T-helper 2 cell (primary cell): ENCODE measurements at places on chromosomes 5 and 9.

GRCh38 chr9:115855458-115856133, 298.0 kb upstream of the PAPPA start:
- no peak for DNase-seq

- no peak for DNase-seq
Measured at GRCh38 chr9:109068764-109069163, 51.0 kb downstream of the TMEM245 start.

DNA sequence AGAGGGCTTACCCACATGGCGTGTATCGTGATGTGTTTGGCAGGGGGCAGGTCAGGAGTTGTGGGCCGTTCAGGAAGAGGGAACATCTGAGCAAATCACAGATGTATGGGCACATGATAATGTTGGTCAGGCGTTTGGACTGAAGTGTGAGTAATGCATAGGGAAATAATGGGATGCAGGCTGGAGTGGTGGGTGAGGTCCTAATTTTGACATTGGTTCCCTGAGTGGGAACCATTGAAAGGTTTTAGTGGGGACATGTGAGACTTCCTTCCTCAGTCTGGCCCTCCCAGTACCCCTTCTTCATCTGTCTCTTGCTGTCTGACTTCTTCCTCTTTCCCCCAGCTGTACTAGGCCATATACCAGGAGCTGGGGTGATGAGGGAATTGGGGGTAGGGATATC, 7.6 kb downstream of the OTULIN start:
- no peak for DNase-seq

GRCh38 chr5:37717613-37718431, 122.0 kb downstream of the GDNF start:
- no peak for DNase-seq

DNA sequence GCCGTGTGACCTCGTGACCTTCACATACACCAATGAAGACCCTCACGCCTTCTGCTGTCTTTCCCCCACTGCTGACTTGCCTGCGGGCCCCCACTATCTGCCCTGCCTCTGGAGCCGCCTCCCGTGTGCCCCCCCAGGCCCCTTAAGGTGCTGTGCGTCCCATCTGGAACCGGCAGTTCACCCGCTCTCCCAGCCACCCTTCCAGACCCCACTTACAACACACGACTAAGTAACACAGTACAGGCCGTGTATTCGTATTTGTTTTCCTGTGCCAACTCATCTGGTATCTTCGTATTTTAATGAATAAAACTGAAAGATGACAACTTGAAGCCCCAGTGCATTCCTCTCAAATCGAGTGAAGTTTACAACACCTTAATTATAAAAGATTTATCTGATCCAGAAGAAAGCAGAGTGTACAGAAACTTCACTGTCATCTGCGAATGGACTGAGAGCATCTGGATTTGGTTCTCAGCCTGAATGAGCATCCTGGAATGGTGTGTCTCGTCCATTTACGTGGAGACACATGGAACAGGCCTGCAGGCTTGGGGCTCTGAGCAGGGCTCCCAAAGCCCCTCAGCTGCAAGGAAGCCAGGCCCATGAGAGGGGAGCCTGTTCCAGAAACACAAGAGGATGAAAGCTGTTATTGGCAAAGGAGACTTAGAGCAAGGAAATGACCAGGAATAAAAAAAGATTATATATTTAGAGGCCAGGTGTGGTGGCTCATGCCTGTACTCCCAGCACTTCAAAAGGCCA, 21.9 kb upstream of the TERT start:
- DNase-seq: no peak

- DNase-seq: no peak
Measured at GRCh38 chr5:119274030-119274766, 81.6 kb upstream of the TNFAIP8 start.

- DNase-seq: peak; percentile 23
Measured at GRCh38 chr5:108728566-108729241, 19.0 kb upstream of the FER start.

GRCh38 chr5:81750308-81751008, 439 bp downstream of the SSBP2 start:
- no peak for DNase-seq

- no peak for DNase-seq
Measured at GRCh38 chr9:108182950-108183381, 672.8 kb downstream of the ACTL7B start.

DNA sequence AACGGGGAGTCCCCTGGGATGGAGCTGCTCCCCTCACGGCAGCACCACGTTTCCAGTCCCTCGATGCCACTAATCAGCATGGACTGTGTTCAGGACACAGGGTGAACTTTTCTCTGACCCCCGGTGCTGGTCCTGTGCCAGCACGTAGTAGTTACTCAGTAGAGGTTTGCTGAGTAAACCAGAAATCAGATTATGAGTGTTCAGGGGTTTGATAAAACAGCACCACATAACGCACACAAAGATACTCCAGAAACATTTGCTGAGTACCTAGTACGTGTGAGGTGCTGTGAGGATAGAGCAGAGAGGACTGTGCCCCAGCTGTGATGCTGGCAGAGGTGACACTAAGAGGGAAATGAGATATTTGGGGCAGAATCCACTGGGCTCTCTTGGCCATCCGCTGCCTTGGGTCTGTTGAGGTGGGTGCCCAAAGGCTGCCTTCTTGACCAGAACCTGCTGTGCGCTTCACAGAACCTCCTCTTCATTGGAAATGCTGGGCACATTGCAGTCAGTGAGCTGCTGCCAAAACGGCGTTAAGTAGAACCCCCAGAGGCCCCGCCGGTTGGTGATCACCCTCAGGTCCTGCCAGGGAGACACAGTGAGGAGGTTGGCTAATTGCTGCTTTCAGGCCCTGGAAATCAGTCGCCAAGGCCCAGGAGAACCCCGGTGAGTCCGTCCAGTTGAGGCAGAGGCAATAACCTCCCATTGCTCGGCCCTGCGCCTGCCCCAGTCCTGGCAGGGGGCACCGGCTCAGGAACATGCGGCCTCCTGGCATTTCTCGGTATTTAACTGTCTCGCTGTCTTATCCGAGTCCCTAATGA, 49.4 kb downstream of the NEURL1B start:
- DNase-seq: no peak

DNA sequence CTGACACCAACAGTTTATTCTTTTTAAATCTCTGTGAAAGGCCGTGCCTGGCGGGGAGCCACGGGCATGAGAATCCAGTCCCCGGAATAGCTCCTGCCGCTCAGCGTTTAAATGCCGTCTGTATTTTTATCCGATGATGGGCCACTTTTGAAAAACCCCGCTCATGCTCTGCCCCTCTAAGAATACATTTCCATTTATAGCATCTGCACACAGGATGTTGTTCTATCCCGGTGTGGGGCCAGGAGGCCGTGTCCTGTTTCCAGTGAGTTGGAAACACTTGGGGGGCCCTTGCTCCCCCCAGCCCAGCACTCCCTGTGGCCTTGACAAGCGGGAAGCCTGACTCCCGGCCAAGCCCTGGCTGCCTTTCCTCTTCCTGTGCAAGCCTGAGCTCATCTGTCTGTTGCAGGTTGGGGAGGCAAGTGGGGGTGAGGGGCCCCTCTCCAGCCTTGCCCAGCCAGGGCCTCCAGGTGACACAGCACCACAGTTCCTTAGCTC, 39.0 kb downstream of the ERGIC1 start:
- DNase-seq: no peak

- no peak for DNase-seq
Measured at GRCh38 chr5:109053995-109054417, 306.3 kb downstream of the FER start.

DNA sequence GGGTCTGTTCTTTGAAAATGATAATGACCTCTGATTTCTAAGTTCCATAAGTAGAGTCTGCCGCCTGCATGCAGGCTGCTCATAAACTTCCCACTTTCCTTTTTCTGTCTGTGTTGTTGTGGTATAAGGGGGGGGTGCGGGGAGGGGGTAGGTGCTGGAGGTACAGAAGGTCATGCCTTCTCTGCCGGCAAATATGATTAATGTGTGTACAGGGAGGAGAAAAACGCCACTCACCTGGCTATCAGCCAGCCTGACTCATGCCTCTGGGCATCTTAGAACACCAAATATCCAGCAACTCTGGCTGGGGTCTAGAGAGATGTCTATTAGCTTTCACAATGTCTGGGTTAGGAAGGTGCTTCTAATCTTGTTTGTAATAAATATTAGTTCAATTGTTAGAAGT, 128.3 kb downstream of the EFNA5 start:
- DNase-seq: no peak

DNA sequence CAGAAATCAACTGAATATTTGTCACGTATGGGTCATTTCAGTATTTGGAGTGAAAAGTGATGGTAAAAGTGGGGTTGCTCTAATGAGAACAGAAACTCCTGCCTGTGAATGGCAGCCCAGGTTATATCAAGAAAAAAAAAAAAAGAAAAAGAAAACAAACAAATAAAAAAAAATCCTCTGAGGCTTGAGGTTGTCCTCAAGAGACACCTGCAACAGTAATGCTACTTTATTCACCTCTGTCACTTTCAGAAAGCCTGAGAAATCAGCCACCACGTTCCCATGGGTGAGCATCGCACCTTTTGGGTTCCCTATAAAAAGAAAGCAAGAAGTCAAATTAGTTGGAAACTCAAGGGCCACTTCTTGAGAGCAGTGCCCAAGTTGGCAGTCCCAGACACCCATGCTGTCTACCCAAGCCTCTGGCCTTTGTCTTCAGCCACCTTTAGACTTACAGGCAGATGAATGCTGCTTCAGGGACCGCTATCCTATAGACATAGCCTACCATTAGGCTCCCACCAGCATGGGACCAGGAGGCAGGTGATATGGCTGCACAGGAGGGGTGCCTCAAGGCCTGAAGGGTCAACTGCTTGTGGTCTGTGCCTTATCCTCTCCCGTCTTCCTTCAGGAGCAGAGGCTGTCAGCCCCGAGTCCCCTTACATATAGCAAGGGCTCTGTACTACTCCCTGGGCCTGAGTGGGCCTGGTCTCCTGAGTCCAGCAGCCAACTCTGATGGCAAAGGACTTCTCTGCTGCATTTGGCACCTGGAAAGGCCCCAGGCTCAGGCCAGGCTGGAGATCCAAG, 31.1 kb upstream of the MEIKIN start:
- DNase-seq: no peak

- peak; percentile 76 for DNase-seq
Measured at GRCh38 chr5:180803181-180804128, 849 bp upstream of the MGAT1 start.

DNA sequence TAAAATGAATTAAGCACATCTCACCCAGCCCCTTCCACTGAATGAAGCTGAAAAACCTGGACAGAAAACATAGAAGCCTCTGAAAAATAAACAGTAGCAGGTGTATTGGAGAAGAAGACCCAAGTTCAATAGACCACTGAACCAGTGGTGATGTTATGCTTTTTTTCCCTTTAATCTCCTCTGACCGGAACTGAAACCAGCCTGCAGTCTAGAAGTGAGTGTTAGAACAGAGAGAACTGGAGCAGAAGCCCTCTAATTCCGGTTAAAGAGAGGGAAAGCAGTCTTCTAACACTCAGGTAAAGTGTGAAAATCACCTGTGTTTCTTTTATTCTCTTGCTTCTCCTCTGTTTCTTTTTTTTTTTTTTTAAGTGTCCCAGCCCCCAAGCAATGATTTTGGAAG, 83.5 kb upstream of the CCL21 start:
- no peak for DNase-seq

DNA sequence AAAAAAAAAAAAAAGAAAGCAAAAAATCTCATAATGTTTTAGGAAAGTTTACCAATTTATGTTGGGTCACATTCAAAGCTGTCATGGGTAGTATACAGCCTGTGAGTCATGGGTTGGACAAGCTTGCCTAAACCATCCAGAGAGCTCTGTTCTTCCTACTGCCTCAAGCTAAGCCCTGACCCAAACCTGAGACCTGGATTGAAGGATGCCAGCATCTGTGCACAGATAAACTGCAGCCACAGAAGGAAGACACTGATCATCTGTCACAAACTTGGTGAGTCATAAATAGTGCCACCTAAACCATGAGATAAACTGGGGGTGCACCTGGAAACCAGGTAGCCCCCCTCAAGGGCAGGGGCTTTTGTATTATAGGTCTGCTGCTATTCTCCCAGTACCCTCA, 31.0 kb downstream of the CSF2 start:
- DNase-seq: no peak

- DNase-seq: no peak
Measured at GRCh38 chr9:86359151-86359879, 5.1 kb upstream of the TUT7 start.

- no peak for DNase-seq
Measured at GRCh38 chr5:116456036-116456435, 118.6 kb downstream of the SEMA6A start.

DNA sequence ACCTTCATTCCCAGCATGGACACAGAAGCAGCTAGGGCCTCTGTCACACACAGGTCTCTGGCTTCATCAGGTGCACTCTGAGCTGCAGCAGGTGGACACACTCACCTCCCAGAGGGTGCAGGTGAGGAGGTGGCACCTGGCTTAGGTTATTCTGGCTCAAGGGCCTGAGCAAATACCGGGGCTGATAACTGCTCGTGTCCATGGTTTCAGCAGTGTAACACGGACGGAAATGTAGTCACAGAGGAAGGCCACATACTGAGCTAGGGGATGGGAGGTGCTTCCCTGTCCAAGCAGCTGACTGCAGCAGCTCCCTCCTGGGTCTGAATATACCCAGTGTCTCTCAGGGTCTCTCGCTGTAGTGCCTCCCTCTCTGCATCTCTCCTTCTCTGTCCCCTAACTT, 5.7 kb downstream of the PHF2 start:
- DNase-seq: no peak

- no peak for DNase-seq
Measured at GRCh38 chr9:107866711-107867311, 377.2 kb upstream of the KLF4 start.

DNA sequence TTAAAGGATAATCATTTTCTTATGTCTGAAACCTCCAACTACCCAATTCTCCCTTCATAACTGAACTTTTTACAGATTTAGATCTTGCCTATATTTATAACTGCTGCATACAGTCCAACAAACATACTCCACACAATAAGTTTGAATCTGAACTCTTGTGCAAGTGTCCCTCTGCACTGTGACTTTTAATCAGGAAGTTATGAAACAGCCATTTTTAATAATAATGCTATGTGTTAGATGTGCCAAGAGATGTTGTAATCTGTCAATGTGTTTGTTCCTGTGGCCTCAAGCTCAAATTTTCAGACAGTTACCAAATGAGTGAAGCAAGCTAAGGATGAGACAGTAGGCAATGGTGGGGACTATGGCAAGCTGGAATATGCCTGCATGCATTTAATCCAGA, 57.6 kb upstream of the MTAP start:
- no peak for DNase-seq

GRCh38 chr5:90112033-90112692, 297.4 kb downstream of the CETN3 start:
- no peak for DNase-seq

DNA sequence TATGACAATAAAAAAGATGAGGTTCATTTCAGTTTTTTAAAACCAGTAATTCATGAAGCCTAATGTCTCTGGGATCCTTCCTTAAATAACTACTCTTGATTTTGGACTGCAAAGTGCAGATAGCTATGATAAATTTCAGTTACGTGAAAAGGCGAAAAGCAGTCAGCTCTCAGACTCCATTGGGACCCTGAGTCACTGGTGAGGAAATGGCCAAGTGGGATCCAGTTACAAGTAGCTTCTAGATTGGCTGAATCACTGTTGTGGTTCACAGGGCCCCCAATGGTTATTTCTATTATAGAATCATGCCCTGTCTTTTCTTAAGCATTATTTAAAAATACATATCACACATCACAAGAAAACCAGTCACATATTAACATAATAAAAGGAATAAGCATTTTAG, 31.1 kb upstream of the PPP3R2 start:
- no peak for DNase-seq

GRCh38 chr5:111584651-111585050, 72.3 kb upstream of the STARD4 start:
- DNase-seq: no peak
